ENCODE measurements at places on chromosomes 12 and 14.

GRCh38 chr12:12901158-12901791 is 9.9 kb downstream of the GPRC5A start:
- DNase-seq: no peak

DNA sequence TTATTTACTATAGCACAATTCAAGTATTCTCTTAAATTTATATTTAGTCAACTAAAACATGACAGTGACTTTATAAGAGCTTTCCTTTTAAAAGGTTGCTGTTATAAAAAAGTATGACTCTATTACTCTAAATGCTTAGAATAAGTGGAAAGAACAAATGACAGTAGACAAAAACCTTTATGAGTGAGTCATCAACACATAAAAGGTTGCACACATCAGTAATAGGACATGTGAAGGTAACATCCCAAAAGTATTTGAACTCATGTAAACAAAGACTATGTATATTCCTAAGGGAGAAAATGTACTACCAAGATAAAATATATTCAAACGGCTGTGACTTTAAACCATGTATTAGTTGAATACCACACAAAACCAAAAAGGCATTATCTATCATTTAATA is 98.8 kb downstream of the PAWR start:
- no peak for DNase-seq

- DNase-seq: no peak
Measured at GRCh38 chr12:47033081-47033480, 46.3 kb upstream of the PCED1B start.

DNA sequence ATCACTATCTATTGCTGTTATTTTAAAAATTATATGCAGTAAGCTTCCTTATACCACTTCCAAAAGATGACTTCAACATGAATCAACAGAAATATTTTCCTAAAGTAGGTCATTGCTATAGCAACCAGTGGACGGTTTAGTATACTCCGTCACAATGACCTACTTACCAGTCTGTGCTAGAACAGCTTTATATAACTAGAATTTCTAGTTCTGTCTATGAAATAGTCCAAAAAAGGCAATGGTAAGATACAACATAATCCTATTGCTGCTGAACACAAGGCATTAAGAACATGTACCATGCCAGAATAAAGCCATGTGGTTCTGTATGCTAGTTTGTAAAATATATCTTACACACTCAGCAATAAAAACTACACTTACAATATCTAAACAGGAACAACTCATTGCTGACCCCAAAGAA is 40.7 kb upstream of the MTERF2 start:
- DNase-seq: no peak

GRCh38 chr14:47252802-47253201 is 422.6 kb downstream of the MDGA2 start:
- no peak for DNase-seq

DNA sequence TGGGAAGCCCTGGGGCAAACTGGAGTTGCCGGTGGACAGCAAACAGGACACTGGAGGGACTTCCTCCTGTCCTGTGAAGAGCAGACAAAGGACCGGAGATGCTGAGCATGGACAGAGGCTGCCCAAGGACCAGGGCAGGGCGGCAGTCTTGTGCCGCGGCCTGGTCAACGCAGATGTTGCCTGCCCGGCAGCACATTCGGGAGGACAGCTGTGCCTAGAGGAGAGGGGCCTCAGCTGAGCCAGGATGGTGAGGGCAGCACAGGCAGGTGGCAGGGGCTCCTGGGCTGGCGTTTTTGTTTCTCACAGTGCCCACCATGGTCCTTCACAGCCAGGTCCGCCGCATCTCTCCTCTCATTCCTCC is 13.3 kb downstream of the ANKRD9 start:
- no peak for DNase-seq

Measured in activated T-cell treated with anti-CD3 and anti-CD28 coated beads for 1 hour (primary cell).